ENCODE measurements at places on chromosomes 1 and 21. TPM values are rescaled to one million over a fixed set of nuclear protein-coding genes. Genes with fewer than 3 reads are reported as not detected.

The TDRD5 gene
- total RNA-seq, result not detected

The TRMT1L gene
- 21.2 TPM for total RNA-seq

The AGT gene
- total RNA-seq, result not detected

The LDLRAD1 gene
- total RNA-seq, result 0.72 TPM

The KLF17 gene
- total RNA-seq, result 5.5 TPM

The FAAH gene
- 0.72 TPM for total RNA-seq

The PADI1 gene
- total RNA-seq, result 0.96 TPM

The VHLL gene
- total RNA-seq, result 6.0 TPM

DNA sequence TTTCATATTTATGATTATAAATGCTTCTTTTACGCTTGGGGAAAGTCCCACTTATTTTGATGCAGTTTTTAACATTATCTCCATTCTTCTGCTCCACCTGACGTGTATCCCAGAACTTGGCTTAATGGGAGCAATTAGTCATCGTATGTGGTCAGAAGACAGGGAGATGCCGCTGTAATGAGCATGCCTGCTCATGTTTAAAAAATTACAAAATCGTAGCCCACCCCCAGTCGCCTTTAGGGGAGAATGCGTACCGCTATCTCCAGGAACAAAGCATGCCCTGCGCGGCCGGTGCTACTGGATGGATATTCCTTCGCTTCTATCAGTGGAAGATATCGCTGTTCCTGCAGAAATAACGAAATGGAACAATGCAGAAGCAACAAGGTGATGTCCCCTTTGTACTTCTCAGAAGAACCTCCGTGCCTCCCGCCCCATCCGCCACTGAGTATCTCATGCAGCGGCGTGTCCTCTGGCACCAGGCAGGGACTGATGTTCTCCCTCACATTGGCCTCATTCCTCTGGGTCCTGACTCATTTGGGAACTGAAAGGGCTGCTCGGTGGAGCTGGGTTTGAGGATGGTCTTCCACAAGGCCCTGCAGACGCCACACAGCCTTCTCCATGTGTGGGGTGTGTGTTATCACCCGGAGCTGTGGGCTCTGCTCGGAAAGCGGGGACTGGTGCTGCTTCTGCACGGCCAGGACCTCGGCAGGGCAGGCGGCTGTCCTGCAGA lies 116.3 kb upstream of the COL6A1 start:
- no peak for DNase-seq

DNA sequence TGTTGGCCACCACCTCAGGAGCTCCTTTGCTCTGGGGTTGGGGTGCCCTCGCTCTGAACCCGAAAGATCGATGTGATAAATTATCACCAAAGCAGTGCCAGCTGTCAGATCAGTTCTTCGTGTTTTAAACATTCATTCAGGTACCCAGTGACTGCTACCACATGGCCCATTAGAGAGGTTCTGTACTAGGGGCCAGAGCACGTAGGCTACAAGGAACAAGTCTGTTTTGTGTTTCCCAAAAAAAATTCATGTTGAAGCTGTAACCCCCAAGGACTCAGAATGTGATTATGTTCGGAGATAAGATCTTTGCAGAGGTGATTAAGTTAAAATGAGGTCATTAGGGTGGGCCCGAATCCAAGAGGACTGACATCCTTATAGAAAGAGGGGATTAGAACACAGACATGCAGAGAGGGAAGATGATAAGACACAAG lies 526.9 kb downstream of the NPHP4 start:
- DNase-seq, result peak; percentile 81

DNA sequence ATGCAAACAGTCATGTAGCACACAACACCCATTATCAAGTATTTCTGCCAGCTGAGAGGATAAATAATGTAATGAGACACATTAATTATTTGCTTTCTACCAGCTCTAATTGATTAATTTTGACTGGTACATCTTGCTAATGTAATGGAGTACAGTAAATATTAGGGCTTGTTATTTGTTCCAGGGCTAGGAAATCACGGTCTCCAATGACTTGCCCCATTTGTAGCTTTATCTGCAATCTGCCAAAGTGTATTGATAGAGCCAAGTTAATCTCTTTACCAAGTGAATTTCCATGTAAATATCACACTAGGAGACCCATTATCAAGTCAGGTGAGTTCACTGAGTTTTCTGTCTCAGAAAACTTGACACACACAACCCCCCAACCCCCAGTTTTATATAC lies 55.1 kb downstream of the RGS13 start:
- DNase-seq, result no peak

GRCh38 chr1:30378991-30379581 lies 344.3 kb downstream of the MATN1 start:
- DNase-seq, result peak; percentile 97

- DNase-seq, result no peak
Measured at GRCh38 chr1:84541679-84542078, 32.6 kb downstream of the CTBS start.

DNA sequence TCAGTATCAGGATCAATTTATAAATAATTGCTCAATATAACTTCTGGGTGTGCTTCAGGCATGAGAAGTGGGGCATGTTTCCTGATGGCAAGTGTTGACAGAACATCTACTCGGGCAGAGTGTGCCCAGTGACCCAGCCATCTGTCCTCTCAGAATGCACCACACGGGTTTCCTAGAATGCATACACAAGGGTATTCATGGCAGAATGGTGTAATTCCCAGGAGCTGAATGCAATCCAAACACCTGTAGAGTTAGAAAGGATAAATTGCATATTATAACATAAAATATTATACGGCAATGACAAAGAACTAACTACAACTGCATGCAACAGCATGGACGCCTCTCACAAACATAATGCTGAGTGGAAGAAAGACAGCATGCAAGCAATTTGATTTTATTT lies 391.9 kb downstream of the SIPA1L2 start:
- no peak for DNase-seq

- no peak for DNase-seq
Measured at GRCh38 chr1:19347533-19348172, 35.5 kb downstream of the SLC66A1 start.

DNA sequence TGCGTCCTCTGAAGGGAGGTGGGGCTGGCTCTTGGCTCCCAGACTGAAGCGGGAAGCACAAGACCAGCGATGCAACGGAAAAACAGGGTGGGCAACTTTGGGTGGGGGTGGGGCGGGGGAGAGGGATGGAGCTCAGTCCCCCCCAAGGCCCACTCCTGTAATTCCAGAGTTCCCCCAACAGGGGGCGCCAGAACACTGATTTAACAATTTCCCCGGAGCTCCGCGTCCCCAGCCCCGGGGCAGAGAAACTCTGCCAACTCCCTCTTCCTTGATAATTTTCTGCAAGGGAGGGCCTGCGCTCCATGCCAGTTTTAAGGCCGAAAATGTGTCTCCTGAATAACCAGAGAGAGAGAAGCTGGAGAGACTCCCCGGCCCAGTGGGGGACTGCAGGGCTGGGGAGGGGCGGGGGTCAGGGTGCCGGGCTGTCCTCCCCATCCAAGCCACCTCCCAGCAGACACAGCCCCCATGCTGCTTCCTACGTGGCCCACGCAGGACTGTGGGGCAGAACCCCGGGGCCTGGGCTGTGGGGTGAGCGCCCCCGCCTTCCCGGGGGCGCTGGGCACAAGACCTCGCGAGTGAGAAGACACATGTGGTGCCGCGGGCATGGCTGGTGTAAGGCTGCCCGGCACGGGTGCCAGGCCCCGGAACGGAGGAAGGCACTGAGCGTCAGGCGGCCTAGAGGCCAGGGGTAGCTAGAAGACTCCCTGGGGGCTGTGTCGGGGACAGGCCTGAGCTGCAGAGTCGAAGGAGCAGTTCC lies 51.4 kb downstream of the KIF21B start:
- peak; percentile 81 for DNase-seq

DNA sequence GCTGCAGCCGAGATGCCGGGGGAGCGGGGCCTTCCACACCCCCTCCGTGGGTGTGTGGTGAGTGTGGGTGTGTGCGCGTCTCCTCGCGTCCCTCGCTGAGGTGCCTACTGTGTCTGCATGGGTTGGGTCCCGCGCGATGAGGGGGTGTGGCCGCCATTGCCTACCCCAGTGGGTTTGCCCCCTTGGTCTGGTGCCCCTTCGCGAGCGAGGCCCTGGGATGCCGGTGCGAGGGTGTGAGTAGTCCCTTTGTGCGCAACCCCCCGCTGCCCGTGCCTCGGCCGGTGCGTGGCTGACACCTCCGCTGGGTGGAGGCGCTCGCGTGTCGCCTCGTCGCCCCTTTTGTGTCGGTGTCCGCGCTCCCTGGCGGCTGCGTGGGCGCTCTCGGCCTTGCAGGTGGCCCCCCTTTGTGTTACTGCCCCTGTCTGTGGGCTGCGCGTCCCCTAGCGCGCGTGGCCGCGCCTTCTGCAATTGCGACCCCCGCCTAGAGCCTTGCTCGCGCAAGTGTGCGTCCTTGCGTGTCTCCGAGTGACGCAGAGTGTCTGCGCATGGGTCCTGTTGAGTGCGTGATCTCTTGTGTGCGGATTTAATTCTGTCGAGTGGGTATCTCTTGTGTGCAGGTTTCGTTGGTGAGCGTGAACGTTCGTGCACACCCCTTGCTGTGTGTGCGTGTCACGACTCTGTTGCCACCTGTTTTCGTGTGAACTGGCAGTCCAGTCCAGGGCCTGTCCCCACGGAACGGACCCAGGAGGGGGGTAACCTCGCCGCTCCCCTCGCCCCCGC lies 553 bp downstream of the TTC3 start:
- DNase-seq, result peak; percentile 56

- DNase-seq, result peak; percentile 65
Measured at GRCh38 chr1:28668956-28669723, 556 bp downstream of the GMEB1 start.

DNA sequence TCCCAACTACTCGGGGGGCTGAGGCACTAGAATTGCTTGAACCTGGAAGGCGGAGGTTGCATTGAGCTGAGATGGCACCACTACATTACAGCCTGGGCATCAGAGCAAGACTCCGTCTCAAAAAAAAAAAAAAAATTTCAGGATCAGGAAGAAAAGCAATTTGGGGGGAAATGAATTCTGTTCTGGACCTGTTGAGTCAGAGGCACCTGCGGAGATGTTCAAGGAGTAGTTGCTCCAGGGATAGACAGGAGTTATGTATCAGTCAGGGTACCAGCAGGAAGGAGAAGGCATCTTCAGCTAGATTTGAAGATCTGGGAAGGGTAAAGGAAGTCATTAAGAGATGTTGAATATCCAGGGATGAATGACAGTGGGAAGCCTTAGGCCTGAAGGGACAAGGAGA lies 2.9 kb upstream of the RHBDL2 start:
- DNase-seq, result no peak

DNA sequence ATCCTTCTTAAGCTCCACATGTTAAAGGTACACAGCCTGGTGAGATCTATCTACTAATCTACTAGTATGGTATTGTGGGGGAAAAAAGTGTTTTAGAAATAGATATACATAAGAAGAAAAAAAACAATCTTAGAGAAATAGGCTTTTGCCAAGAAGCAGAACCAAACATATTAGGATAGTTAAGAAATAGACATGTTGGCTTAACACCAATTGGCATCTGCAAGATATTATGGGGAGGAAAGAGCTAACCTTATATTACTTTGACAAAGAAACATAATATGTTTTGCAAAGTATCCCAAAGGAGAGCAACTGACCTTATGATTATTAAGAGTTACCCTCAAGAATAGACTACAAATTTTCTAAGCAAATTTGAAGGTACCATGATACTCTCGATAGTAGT lies 202.9 kb downstream of the BRINP3 start:
- no peak for DNase-seq

DNA sequence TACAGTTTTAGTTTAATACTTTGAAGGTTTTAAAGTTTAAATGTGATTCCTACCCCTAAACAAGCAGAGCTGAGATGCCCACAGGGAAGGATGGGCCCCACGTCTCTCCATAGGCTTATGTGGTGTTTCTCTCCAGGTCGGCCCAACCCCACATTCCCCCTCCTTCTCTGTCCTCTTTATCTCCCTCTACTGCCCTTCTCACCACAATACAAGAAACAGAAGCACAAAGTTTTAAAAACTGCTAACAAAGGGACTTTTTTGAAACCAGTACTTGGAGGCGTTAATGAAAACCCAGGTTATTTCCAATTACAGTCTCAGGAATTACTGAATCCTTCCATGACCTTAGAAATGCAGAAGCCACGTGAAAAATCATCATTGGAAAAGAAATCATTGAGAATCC lies 324.0 kb downstream of the NTNG1 start:
- DNase-seq, result no peak

DNA sequence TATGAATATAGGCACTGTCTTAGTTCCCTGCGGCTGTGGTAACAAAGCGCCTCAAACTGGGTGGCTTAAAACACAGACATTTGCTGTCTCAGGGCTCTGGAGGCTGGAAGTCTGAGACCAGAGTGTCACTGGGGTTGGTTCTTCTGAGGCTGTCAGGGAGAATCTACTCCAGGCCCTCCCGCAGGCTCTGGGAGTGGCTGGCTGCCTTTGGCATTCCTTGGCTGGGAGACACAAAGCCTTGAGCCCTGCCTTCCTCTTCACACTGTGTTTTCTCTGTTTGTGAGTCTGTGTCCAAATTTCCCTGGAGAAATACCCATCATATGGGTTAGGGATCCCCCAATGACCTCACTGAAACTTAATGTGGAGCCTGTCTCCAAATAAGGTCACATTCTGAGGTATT lies 38.5 kb downstream of the B3GALT5 start:
- no peak for DNase-seq

DNA sequence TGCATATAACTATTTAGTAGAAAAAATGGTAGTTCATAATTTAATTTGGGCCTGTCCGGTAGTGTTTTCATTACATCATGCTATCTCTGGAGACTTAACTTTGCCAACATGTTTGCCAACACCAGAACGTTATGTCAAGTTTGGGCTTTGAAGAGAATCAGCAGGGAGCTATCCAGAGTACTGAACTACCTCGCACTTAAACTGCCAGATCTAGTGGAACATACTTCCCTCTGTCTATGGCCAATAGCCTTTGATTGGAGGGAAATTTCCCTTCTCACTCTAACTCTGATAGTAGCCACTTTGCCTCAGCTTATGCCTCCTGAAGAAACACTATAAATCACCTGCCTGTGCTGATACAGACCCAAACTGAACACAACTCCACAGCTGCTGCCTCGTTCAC lies 10.0 kb downstream of the LRRC53 start:
- peak; percentile 77 for DNase-seq

GRCh38 chr21:37136744-37137143 lies 63.7 kb downstream of the TTC3 start:
- DNase-seq, result no peak

DNA sequence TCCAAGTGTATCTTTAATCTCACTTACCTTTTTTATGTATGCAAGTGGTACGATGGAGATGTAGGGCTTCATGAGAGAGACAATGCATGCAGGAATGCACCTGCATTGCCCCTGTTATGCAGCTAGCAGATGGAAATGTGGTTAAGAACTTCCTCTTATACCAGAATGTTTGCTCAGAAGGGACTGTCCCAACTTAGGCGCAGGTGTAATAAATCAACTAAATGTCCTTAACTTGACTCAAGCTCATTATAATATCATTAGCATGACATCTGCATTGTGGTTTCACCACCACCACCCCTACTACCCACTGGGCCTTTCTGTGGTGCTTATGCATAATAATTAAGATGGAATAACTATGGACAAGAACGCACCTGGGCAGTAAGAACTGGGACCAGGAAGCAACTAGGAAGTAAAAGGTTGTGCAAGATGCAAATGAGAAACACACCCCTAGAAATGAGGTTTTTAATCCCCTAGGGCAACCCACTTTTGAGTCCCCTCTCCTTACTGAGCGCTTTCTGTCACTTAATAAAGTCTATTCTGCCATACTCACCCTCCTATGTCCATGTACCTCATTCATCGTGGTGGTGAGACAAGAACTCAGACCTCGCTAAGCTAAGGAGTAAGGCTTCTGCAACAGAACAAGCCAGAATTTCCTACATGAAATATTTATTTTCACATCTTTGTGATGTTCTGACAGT lies 1103.3 kb upstream of the B3GALT2 start:
- DNase-seq, result no peak

- no peak for DNase-seq
Measured at GRCh38 chr1:52189898-52190480, 48.1 kb downstream of the ZFYVE9 start.

GRCh38 chr1:203672346-203672745 lies 45.7 kb downstream of the ATP2B4 start:
- DNase-seq, result peak; percentile 92

All from umbilical cord (tissue), 2 donors.